Large intestine (tissue), 12 donors: ENCODE measurements at places on chromosomes 5 and 9.

DNA sequence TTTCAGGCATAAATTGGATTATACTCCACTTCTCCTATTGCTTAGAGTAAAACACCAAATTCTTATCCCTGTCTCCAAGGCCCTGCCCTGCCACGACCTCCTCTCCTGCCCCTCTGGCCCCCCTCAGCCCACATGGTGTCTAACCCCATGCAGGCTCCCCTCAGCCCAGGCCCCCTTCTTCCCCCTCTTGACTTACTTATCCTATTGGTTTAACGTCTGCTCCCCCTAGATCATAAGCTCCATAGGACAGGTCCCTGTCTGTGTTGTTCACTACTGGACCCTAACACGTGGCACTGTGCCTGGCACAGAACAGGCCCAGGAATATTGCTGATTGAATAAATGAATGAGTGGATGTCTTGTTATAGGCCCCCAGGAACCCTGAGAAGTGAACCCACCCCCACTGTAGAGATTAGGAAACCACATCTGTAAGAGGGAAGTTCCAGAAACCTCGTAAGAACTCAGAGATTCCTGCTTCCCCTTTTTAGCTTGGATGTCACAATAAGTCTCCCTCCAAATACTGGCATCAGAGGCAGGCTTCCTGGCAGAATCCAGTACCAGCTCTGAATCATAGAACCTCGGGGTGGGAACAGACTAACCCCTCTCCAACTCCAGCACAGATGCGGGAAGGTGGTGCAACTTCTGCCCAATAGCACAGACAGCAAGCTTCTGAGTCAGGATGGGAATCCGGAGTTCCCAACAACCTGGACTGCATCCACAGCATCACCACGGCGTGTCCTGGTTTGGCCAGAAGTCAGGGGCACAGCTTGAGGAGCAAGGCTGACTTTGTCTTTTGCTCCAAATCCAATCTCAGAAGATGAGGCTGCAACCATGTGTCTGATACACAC, 31.5 kb downstream of the HRH2 start:
- DNase-seq = no peak

DNA sequence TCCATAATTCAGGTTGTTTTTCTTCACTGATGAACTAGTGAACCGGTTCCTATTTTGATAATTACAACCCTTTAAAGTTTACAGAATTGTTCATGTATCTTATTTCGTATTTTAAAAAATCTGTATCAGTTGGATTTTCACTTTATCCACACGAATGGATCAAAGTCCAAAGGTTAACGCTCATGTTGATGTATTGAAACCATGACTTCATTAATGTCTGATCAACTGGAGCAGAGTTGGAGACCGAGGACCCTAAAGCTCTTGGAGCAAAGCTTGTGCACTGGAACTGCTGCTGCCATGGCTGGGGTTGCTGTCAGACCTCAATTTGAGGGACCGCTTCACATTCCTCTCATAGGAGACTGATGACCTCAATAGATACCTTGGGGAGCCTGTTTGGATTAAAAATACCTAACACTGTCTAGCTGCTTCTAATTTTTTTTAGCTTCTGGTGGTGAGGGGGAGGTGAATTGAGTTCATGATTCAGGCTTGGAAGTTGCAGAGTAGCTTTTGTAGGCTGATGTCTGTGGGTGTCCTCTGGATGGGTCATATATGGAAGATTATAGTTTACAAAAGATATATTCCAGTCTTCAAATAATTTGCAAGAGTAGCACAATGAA, 45.1 kb downstream of the KIAA1958 start:
- no peak for DNase-seq

DNA sequence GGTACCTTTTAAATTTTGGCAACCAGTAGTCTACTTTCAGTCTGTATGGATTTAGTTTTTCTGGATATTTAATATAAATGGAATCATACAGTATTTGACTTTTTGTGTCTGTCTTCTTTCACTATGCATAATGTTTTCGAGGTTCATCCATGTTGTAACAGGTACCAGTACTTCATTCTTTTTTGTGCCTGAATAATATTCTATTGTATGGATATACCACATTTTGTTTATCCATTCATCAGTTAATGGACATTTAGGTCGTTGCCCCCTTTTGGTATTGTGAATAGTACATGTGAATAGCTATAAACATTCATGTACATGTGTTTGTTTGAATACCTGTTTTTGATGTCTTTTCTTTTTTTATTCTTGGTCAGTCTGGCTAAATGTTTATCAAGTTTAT, 19.1 kb upstream of the TBCA start:
- no peak for DNase-seq

GRCh38 chr5:170296935-170297588, 515 bp downstream of the LCP2 start:
- DNase-seq = no peak

GRCh38 chr5:131994533-131995226, 16.8 kb downstream of the ACSL6 start:
- peak; percentile 69 for DNase-seq

- no peak for DNase-seq
These were observed 2016.3 kb upstream of the CDH9 start for GRCh38 chr5:29054694-29055093.

DNA sequence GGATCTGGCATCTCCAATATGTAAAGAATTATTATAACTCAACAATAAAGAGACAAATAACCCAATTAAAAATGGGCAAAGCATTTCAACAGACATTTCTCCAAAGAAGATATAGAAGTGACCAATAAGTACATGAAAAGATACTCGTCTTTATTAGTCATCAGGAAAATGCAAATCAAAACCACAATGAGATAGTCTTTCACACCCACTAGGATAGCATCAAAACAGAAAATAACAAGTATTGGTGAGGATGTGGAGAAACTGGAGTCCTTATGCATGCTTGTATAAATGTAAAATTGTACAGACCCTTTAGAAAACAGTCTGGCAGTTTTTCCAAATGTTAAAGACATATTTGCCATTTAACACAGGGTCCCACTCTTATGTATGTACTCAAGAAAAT, 39.1 kb upstream of the ITGA1 start:
- DNase-seq = no peak

DNA sequence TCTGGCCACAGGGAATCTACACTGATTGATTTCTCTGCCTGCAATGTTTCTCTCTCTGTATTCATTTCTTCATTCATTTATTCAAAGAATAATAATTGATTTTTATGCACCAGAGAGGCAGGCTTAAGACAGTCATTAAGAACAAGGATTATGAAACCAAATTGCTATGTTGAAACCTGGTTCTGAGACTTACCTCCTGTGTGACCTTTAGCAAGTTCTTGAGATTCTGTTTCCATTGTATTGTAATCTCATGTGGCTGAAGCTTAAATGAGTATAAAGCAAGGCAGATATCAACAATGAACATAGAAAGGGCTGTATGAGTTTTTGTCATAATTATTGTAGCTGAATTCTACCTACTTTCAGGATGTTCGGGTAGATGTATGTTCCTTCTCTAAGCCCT, 129.6 kb upstream of the GRIA1 start:
- DNase-seq = no peak

- no peak for DNase-seq
These were observed 42.3 kb downstream of the PAM start for GRCh38 chr5:102797322-102797884.

DNA sequence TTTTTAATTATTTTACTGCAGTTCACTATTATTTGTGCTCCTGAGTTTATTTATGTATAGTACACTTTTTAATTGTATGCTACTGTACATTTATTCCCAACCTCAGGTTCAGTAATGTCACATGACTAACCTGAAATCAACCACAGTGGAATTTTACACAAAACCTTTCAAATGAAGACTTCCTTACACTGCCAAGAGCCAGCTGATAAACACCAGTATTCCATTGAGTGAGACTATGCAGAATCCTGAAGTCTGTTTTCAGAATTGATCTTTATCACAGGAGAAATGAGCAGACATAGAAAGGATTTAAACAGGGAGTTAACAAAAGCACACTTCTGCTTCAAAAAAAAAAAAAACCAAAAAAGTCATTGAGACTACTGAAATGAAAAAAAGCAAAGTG, 219.5 kb downstream of the PRR16 start:
- no peak for DNase-seq

DNA sequence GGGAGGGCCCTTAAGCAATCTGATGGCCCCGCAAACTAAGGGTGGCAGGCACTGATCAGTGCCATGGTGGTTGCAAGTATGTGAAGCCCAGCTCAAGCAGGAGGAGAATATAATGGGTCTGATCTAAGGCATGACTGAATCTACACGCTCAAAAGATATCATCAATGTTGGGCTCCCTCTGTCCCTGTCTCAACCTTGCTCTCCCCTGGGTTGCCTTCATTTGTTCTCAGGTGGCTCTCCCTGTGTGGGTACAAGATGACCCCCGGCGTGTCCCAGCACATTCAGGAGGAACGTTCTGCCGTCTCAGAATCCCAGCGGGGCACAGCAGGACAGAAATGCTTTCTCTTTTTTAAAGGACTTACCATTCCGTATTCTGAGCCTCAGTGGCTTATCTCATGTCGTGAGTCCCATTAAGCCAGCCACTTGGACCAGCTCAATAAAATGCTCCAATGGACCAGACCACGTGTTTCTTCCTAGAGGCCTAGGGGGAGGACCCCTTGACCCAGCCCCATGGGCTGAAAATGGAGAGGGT, 12.0 kb upstream of the RNF130 start:
- DNase-seq = no peak

DNA sequence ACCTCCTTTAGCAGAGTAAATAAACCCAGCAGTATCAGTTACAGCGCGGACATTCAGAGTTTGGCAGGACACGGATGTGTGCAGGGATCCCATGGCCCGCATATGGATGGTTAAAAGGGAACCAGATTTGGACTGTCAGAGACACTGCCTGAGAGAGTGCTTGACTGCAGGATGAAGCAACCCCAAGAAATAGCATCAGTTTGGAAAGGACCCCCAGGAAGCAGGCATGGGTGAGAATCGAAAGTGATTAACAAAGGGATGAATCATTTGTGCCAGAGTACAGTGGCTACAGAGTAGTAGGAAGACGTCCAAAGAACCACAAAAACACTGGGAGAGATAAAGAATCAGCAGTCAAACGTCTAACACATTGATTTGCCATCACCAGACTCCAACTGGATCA, 5.5 kb downstream of the C7 start:
- DNase-seq = no peak

DNA sequence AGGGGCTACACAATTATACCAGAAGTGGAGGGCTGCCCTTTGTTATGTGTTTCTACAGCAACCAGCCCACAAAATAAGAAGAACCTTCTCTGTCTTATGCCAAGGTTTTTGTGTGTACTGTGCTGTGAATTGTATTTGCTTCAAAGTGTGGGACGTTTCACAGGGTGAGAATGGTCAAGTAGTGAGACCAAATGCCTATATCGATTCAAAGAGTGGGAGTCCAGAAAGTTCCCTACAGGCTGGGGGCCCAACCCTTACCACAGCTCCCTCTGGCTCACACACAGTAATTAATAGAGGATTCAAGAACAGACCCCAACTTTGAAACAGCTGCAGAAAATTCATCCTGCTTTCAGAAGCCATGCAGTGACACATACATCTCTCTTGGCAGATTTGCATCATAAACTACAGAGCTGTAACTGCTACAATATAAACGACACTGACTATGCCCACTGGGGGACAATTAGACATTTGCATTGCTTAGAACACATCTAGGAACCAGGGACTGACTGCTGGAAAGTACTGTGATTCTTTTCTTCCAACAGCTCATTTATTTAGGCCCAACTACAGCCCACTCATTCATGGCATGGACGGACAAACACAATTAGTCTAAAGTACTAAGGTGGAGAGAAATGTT, 12.8 kb downstream of the ENC1 start:
- no peak for DNase-seq

DNA sequence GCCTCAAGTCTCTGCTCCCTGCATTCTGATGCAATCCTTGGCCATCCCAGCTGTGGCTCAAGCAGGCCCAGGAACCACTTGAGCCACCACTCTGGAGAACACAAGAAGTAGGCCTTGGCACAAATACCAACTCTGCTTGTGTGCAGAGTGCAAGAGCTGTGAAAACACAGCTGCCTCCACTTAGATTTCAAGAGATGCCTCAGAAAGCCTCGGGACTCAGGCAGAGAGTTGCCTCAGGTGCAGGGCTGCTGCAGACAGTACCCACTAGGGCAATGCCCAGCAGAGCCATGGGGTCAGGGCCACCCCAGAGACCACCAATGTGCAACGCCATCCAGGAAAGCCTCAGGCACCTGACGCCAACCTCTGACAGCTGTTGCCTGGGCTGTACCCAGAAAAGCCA, 82.4 kb downstream of the FREM1 start:
- no peak for DNase-seq

DNA sequence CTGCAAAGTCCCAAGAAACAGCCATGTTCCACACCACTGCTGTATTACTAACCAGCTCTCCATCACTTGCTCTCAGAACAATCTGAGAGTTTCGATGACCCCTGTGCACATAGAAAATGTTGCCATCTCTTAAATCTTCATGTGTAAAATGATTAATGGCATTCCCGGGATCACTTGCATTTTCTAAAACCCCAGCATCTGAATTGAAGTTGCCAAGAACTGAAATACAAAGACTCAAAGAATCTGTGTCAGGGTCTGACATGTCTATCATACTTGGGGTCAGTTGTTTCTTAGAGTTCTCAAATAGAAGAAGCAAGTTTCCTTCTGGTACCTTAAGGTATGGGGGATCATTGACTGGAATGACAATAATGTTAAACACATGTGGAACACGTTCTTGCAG, 115.1 kb downstream of the ESM1 start:
- no peak for DNase-seq

DNA sequence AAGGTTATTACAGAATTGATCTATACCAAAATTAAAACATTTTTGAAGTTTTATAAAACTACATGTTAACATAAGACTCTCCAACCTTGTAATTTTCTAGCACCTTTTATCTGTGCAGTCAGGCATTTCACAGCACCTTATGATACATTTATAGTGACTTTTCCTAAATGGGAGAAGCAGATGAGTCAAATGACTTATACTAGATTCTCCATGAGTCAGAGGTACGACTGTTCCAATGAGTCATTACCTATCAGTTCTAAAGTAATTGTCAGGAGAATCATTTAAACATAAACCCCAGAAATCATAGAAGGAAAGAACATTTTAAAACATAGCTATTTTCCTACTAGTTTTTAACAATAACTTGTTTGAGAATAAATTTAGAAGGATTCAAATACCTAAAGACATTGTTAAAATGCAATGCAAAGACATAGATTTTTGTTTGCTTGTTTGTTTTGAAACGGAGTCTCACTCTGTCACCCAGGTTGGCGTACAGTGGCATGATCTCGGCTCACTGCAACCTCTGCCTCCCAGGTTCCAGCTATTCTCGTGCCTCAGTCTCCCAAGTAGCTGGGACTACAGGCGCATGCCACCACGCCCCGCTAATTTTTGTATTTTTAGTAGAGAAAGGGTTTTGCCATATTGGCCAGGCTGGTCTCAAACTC, 34.7 kb upstream of the DMXL1 start:
- DNase-seq = no peak

DNA sequence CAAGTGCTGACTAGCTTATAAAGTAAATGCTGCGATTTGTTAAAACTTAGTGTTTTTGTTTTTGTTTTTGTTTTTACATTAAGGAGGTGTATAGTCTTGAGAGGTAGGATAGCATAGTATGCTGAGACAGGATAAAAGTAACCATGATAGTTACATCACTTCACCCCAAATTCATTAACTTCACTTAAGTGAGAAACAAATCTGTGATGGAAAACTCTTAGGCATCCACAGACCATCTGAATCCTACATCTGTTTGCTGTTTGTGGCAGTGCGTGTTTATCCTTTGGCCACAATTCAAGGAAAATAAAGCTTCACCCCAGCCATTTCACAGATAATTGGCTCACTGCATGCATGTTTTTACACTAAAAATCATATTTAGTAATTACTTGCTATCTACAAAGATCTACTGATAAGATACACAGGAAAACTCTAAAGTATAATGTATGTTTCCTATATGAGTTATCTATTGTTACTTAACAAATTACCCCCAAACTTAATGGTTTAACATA, 82.0 kb downstream of the ZNF622 start:
- no peak for DNase-seq
